ENCODE measurements at places on chromosomes 11 and 22.

GRCh38 chr22:39215426-39216142 lies 29.2 kb downstream of the PDGFB start:
- no peak overlapping the region for H3K27ac ChIP-seq
- peak; percentile 20 for DNase-seq
- H3K4me3 ChIP-seq: no peak overlapping the region
- H3K4me1 ChIP-seq: no peaks in the 10 kb centered on the region
- H3K27me3 ChIP-seq: peaks cover 19% of the 10 kb centered on the region

DNA sequence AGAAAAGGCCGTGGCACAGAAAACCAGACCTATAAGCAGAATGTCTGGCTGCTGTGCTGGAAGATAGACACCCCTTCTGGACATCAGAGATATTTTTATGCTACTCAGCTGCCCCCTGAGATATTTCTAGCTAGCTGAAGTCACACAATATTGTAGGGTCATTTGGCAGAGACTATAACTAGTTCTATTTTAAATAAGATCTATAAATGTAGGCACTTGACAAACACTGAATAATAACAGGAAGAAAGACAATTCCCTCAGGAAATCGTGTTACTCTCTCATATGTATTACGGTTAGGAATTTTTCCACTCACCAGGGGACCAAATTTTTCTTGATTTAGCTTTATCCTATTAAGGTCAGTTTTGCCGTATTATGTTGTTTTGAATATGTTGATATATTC lies 845.4 kb downstream of the OPCML start:
- H3K36me3 ChIP-seq: no peaks in the 10 kb centered on the region
- H3K27ac ChIP-seq: no peak overlapping the region
- no peaks in the 10 kb centered on the region for H3K4me1 ChIP-seq
- H3K27me3 ChIP-seq: no peaks in the 10 kb centered on the region

DNA sequence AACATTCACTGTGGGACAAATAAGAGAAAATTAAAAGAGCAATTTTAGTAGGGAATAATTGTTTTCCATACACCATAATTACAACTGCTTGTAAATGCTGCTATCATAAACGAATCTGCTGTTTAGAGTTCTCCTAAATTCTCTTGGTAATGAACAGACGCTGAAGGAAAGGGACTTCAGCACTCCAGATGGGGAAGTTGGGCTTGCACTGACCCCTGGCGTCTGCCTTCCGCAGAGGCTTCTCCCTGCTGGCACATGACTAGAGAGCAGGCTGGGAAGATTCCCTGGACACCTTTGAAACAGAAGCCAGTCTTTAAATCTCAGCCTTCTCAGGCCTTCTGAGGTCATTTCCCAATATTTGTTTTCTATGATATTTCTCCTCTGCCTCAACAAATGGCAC lies 84.1 kb downstream of the NXPE2 start:
- H3K4me3 ChIP-seq: no peak overlapping the region
- peak; percentile 55 for DNase-seq
- no peak overlapping the region for H3K27ac ChIP-seq
- H3K4me1 ChIP-seq: no peaks in the 10 kb centered on the region
- no peaks in the 10 kb centered on the region for H3K27me3 ChIP-seq
- no peaks in the 10 kb centered on the region for H3K36me3 ChIP-seq

GRCh38 chr11:65287601-65288000 lies 25.8 kb downstream of the POLA2 start:
- no peak overlapping the region for H3K4me3 ChIP-seq
- no peak for DNase-seq
- no peak overlapping the region for H3K27ac ChIP-seq
- H3K27me3 ChIP-seq: no peaks in the 10 kb centered on the region

DNA sequence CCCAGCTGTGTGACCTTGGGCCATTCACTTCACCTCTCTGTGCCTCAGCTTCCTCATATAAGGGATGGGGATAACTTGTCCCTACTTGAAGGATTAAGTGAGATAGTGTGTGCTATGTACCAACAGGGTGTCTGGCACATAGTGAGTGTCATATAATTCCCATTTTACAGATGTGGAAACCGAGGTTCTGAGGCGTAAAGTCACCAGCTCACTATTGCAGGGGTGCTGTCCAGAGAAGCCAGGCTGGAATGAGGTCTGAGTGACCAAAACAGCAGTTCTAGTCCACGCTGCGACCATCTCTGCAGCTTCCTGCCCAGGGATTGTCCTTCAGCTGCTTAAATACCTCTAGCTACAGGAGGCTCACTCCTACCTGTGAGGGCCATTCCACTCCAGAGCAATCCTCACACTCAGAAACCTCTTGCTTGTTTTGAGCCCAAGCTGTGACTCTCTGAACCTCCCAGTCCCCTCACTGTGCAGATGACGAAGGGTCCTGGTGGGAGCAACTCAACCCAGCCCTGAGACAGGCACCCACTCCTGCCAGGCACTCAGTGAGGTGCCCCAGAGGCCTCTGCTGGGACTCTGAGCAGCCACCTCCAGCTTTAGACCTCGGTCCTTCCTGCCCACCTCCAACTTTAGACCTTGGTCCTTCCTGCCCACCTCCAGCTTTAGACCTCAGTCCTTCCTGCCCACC lies 5.8 kb downstream of the MB start:
- H3K36me3 ChIP-seq: no peaks in the 10 kb centered on the region
- H3K4me1 ChIP-seq: peaks cover 7% of the 10 kb centered on the region
- no peaks in the 10 kb centered on the region for H3K27me3 ChIP-seq
- no peak overlapping the region for H3K27ac ChIP-seq
- no peak for DNase-seq
- H3K4me3 ChIP-seq: no peak overlapping the region

DNA sequence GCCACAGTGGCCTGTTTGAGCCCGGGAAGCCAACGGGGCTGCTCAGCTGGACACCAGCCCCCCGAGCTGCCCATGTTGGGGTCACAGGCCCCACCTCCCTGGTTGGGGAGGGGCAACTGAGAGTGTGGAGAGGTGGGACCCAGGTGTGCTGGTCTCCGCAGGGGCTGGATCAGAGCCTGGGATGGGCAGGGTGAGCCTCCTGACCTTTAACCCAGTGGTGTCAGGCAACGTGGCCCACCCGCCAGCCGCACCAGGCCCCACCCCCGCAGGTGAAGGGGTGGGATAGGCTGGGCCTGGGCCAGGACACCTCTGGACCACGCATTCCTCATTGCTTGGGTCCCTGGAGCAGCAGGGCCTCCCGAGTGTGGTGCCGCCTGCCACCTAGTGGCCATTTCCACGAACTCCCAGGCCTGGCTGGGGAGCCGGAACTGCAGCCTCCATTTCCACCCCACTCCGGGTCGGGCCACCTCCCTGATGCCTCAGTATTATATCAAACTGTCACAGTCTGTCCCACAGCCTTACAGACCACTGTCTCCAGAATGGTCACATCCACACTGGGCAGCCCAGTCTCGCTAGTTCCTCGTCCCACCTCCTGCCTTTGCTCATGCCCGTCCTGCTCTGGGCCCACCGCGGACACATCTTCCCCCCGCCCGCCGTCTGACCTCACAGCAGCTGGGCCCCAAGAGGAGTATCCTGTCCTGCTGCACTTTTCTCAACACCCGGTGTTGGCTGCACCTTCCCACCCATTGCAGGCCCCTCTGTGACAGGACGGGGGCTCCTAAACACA lies 13.3 kb upstream of the PPP6R3 start:
- H3K27me3 ChIP-seq: no peaks in the 10 kb centered on the region
- peak; percentile 67 for DNase-seq
- H3K27ac ChIP-seq: no peak overlapping the region
- H3K4me3 ChIP-seq: no peak overlapping the region
